Kidney (tissue), 22 donors: ENCODE measurements at places on chromosomes 12 and 14. TPM values are rescaled to one million over a fixed set of nuclear protein-coding genes. Genes with fewer than 3 reads are reported as not detected.

The TRIM9 gene
- 2.0 TPM for total RNA-seq

The FRMD6 gene
- total RNA-seq: 16.5 TPM

- no peak overlapping the region for H3K4me3 ChIP-seq
- H3K27ac ChIP-seq: no peak overlapping the region
- no peak for DNase-seq
- H3K4me1 ChIP-seq: no peaks in the 10 kb centered on the region
- H3K36me3 ChIP-seq: no peaks in the 10 kb centered on the region
Measured at GRCh38 chr14:24607635-24608514, 1.6 kb downstream of the GZMH start.

DNA sequence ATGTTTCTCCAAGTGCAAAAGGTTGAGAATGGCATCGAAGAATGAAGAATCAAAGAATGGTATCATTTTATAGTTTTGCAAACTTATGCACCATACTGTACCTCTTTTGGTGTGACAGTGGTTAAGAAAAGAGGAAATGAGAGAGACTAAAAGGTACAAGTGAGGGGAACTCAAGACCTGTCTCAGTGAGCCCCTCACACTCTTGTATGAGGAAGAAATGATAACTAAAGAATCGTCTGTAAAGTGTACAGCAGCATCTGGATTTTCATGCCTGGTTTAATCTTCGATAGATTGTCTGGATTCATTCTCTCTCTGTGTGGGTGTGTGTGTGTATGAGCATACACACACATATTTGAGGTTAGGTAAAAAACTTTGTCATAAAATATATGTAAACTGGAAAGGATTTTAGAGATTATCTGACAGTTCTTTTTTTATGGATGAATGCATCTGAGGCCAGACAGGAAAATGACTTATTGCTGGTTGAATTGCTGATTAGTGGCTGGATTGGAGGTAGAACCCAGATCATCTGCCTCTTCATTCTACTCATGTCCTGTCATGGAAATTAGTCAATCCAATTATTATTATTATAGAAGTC lies 16.0 kb upstream of the SLC38A2 start:
- no peaks in the 10 kb centered on the region for H3K36me3 ChIP-seq
- DNase-seq: no peak
- peak overlapping the region; percentile 13 for H3K27ac ChIP-seq

GRCh38 chr14:33876274-33876673 lies 74.6 kb downstream of the EGLN3 start:
- H3K4me3 ChIP-seq: no peak overlapping the region
- H3K27me3 ChIP-seq: no peaks in the 10 kb centered on the region
- H3K4me1 ChIP-seq: no peaks in the 10 kb centered on the region
- no peak overlapping the region for H3K27ac ChIP-seq
